ENCODE measurements at places on chromosomes 1 and 21.

- no peak for DNase-seq
These were observed 10.9 kb downstream of the RASSF5 start for GRCh38 chr1:206518206-206518605.

DNA sequence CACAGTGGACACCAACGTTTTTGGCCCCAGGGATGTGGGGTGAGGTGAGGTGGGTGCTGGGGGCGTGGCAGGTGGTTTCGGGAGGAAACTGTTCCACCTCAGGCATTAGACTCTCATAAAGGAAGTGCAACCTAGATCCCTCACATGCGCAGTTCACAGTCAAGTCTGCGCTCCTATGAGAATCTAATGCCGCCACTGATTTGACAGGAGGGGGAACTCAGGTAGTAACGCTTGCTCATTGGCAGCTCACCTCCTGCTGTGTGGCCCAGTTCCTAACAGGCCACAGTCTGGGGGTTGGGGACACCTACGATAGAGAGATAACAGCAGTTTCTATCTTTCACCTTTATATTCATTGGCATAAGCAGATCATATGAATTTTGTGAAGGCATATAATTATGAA is 347.1 kb downstream of the VAV3 start:
- DNase-seq, result no peak

- DNase-seq, result peak; percentile 59
These were observed 10.7 kb downstream of the EPHA2 start for GRCh38 chr1:16145030-16145661.

DNA sequence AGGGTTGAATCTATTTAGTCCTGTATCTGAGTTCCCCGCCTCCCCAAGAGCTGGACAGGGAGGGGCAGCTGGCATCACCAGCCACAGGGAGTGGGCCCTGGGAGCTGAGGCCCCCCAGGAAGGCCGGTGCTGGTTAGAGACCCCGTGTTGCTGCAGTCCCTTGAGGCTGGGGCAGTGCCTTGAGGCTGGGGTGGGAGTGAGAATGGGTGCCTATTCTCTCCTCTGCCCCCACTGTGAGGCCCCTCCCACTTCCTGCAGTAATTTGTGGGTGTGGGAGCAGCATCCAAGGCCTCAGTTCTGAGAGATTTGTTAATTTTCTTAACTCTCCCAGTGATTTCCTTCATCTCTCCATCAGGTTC is 2.5 kb upstream of the TRAPPC3 start:
- no peak for DNase-seq

DNA sequence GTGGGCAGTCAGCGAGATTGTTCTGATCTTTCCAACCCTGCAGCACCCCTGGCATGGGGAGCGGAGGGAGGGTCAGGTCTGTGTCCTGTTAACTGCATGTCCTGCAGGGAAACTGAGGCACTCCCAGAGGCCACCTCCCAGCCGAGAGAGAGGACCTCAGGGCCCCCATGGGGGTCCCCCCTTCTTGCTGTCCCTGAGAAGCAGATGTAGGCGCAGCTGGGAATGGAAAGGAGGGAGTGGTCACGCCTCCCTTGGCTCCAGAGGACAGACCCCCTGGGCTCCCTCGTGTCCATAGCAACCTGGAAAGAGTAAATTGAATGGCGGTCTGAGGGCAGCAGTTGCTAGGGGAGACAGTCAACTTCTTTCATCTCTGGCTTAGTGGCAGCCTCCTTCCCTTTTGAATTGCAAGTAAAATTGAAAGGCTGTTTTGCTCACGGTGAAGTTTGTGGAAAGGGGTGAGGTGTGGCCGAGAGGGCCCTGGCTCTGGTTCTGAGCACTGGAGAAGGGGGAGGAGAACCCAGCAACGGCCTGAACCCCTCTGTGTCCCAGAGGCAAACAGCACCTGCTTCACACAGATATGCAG is 4.9 kb downstream of the CROCC start:
- DNase-seq, result no peak

DNA sequence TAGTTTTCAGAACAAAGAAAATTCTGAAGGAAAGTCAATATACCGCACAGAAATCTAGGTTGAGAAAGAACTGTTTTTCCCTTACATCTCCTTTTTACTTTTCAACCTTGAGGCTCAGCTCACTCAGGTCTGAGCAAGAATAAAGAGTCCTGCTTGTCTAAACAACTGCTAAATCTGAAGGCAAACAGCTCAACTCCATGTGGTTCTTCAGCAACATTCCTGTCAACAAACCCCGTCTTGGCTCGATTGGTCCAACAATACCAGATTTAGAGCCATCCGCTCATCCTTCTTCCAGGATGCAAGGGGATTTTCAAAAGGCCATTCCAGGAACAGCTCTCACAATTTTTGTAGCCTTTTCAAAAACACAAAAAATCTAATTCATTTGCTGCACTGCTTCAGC is 119.8 kb downstream of the HLCS start:
- DNase-seq, result no peak

- peak; percentile 50 for DNase-seq
These were observed 16.9 kb downstream of the SLC35A3 start for GRCh38 chr1:99986656-99987225.

- DNase-seq, result peak; percentile 46
These were observed 8.2 kb downstream of the IFFO2 start for GRCh38 chr1:18948048-18948912.

DNA sequence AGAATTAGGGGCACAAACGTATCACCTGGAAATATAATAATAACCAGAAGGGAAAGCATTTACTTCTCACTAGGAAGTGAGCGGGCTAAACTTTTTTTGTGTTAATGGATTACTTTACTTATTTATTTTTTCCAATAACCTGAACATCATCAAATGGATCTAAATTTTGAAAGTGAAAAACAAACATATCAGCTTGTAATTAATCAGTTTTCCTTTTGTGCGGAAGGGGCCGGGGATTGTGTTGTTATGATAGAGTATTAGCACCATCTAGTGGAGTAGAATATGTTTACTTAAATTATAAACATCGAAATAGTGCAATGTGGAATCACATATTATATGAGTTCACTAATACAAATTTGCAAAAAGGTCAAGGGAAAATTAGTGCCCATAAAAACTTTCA is 9.0 kb downstream of the CFH start:
- DNase-seq, result peak; percentile 60

DNA sequence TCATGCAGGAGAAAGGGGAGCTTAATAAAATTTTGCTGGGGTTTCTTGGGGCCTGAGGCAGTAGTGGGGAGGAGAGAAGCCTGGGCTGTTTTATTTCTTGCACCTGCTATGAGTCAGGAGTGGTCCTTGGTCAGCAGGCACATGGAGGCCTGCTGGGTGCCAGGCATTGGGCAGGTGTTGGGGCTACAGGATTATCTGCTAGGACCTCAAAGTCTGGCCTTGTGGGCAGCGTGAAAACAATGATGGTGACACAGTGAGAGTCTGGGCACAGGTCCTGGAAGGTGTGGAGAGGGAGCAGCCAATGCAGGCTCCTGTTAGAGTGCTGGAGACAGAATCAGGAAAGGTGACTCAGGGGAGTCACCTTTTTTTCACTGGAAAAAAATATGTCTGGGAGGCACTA is 17.2 kb downstream of the ROR1 start:
- no peak for DNase-seq

DNA sequence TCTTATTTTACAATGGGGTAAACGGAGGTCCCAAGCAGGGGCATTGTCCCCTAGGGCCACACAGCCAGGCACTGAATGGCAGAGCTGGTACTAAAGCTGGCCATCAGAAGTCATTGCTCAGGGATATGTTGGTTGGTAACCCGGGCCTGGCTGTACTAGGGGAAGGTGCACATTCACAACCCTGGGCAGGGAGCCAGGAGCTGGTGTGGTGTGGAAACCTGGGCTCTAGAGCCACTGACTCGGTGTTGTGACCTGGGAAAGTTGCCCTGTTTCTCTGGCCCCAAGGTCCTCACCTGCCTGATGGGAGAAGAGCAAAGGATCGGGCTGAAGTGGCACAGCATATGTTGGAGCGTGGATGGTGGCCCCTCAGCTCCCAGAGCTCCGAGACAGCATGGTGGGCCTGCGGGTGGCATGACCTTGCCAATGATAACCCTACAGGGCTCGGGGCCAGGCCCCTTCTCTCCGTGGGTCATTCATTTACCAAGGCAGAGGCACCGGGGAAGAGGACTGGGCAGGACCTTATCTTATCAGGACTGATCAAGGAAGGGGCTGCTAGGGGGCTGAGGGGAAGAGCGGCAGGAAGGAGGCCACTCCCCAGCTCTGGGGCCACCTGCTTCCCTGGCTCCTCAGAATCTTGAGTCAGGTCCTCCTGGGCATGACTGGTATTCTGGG is 274.1 kb downstream of the TRABD2B start:
- DNase-seq, result no peak

- DNase-seq, result peak; percentile 1
These were observed 704.5 kb upstream of the B3GALT2 start for GRCh38 chr1:193890935-193891334.

DNA sequence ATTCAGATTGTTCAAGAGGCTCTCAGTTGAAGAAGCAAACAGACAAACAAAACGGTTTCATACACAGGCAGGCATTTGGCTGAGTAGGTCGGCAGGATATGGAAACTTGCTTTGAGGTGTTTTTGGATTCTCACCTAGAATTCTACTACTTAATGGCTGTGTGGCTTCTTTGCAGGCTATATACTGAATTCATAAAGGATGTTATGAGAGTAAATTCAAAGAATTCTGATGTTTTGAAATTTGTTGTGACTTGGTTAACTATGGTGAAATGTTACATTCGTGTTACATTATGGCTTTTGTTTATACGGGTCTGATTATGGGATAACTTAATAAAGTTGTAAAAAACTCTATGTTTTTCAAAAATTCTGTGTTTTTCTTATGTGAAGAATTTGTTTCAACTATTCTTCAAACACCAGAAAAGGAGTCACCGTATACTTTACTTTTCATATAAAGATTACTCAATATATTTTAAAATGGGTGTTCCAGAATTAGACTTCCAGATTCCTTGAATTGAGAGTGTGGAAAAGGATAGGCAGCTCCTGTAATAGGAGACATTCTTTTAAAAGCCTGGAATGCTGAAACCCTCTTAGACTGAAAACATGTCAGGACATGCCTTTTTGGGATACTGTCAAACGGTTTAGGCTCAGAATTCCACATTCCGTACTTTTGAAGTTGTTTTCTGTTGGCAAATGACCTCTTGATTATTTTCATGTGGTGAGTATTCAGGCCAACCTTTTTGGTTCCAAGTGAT is 8.2 kb upstream of the IRF2BP2 start:
- DNase-seq, result peak; percentile 89

DNA sequence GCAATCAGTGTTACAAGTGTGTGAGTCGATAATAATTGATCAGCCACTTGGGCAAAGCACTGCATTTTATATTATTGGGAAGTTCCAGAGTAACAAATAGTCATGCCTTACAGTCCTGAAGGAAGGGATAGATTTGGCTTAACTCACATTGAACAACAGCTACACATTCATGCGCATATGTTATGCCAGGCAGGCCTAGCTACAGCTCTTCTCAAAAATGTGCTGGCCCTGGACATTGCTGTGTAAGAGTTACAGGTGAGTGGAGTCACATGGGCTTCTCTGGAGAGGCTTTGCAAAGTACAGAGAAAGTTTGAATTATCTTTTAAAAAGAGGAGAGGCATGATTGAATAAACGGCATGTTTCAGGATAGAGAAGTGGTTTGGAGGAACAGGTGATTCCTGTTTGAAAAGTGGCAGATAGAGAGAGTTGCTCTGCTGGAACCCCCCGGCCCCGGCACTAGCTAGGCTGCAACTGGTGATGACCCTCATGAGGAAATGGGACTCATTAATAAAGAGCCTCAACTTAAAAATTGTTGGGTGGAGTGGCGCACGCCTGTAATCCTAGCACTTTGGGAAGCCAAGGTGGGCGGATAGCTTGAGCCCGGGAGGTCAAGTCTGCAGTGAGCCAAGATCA is 200.6 kb downstream of the CRB1 start:
- no peak for DNase-seq

GRCh38 chr1:152517237-152517811 is 3.0 kb downstream of the CRCT1 start:
- DNase-seq, result peak; percentile 1

- DNase-seq, result no peak
These were observed 110.7 kb upstream of the RAB3GAP2 start for GRCh38 chr1:220382994-220383393.

DNA sequence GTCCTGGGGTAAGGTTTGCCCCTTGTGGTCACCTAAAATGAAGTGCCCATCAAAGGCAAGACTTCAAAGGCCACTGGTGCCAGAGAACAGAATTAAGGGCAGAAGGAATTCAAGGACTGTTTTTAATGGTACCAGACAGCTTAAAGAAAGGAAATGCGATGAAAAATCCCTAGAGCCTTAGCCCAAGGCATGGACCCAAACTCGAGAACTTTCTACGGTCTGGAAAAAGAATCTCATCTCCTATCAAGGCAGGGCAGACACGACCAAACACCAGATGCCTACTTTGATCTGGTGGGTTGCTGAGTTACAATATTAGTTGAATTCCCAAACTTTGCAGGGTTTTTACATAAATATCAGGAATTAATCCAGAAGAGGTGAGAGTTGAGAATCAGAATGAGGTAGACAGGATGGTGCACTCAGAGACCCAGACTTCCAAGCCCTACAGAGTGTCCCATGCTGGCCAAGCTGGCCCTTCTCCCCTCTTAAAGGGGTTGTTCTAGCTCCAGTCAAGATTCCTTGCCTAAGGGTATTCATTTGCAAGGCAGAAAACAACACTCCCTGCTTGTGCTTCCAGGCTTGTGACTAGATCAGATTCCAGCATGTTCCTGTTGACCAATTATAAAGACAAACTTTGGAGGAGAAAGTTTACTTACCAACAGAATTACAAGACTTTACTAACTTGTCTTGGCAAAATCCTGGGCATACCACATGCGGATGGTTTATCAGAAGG is 48.0 kb downstream of the EDN2 start:
- DNase-seq, result no peak

- no peak for DNase-seq
These were observed 4.2 kb upstream of the RXRG start for GRCh38 chr1:165449131-165449530.

DNA sequence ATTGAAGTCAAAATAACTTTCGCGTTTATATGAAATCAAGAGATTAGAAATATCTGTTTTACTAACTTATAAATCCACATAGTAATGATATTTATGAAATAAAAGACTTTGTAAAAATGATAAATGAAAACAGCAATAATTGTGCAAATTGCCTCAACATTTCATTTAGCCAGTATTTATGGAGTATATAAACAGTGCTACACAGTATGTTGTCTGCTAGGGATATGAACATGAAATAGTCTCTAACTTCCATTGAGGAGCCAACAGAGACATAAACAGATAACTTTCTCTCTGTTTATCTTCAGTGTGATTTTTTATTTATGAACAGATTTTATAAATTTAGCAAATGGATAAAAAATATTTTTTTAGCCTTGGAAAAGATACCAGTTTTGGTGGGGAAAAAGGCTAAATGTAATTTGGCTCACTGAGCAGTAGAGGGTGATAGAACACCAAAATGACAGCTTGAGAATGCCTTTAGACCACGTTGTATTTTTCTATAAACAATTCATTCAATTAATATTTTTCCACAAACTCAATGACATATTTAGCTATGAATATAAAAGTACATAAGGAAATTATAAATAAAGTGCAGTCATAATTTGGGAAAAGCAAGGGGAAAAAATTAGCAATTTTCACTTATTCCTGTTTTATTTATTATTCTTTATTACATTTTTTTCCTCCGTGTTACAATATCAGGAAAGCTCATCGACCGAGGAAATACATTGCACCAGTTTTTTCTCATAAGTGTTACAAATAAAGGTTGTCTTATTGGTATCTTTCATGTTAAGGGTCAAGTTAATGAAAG is 47.5 kb upstream of the EEIG2 start:
- DNase-seq, result peak; percentile 70

- no peak for DNase-seq
These were observed 262.5 kb downstream of the GRIK3 start for GRCh38 chr1:36771660-36772284.

GRCh38 chr1:205826016-205826806 is 13.2 kb upstream of the SLC41A1 start:
- DNase-seq, result no peak

Data from fibroblast of pulmonary artery (primary cell).